ENCODE measurements at places on chromosomes 12 and 14.

- DNase-seq: peak; percentile 64
Measured at GRCh38 chr14:60247994-60248696, 876 bp upstream of the PPM1A start.

DNA sequence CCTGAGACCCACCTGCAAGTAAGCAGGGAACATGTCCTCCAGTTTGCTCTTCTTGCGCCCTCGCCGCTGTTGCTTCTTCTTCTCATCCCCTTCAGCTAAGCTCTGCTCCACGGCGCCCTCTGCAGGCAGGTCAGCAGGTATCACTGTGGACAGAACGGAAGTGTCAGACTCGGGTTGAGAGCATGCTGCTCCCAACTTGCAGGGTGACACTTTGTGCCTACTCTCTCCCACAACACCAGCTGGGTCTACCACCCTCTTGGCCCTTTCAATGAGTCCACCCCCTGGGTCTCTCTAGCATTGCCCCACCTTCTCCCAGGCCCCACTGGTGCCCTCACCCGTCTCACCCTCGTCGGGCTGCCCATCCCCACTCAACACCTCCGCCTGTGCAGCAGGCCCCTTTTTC, 16.7 kb downstream of the KMT2D start:
- peak; percentile 45 for DNase-seq

GRCh38 chr14:60197629-60198303, 32.6 kb upstream of the DHRS7 start:
- DNase-seq: no peak

DNA sequence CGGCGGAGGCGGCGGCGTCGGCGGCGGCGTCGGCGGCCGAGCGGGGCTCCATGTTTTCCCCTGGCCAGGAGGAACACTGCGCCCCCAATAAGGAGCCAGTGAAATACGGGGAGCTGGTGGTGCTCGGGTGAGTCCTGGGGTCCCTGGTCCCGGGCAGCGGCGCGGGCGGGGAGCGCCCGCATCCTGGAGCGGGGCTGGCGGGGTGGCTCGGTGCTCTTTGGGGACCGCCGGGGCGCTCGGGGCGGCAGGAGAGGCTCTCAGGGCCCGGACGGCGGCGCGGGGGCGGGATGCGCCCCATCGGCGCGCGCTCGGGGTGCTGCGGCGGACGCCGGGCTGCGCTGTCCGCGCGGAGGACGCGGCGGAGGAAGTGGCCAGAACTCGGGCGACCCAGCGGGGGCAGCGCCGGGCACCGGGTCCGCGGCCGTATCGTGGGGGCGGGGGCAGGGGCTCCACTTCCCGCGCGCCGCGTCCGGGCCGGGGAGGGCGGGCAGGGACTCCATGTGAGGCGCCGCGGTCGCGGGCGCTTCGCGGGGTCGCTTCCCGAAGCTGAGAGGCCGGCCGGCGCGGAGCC, 485 bp downstream of the PELI2 start:
- DNase-seq: no peak

DNA sequence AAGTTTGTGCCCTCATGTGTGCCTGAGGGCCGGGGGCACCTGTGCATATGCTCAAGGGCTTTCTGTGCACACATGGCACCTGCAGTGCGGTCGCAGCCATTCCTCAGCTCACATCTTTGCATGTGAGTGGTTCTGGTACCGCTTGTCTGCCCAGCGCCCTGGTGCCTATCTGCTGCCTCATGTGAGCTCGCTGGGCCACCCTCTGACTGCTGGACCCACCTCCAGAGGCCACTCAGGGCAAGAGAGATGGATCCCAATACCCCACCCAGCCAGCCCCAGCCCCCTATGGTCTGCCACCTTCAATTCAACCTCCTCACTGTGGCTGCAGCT, 5.4 kb upstream of the AMN start:
- DNase-seq: no peak

Measured in stimulated activated CD4-positive, alpha-beta T cell treated with anti-CD3 and anti-CD28 coated beads, Interleukin-15, amount 100 ng/mL, for 1 hour (primary cell).